ENCODE measurements at places on chromosomes 12 and 14.

- no peak for DNase-seq
These were observed 96.7 kb downstream of the NUBPL start for GRCh38 chr14:31657917-31658316.

- no peak for DNase-seq
These were observed 3.7 kb downstream of the NFKBIA start for GRCh38 chr14:35400648-35401421.

GRCh38 chr12:89542912-89543592, 17.2 kb upstream of the POC1B start:
- DNase-seq = peak; percentile 69

GRCh38 chr12:62625228-62625627, 158.6 kb downstream of the MON2 start:
- no peak for DNase-seq

DNA sequence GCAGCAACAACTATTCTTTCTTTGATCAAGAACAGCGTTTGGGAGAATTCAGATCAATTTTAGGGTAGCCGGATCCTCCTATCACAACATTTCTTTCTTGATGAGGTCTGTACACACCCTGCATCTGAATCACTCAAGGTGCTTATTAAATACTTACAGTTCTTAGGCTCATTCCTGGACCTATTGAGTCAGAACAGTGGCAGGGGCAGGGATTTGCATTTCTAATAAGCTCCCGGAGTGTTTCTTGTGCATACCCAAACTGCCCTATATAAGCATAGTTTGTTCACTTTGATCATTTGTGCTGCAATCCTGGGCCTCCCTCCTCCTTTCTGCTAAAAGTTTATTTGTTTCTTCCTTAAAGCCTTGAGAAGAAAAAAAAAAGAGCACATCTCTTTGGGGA, 80.5 kb upstream of the RPH3A start:
- no peak for DNase-seq

- no peak for DNase-seq
These were observed 586.9 kb downstream of the CCER1 start for GRCh38 chr12:90368081-90368480.

- DNase-seq = peak; percentile 71
These were observed 3.3 kb downstream of the NKX2-1 start for GRCh38 chr14:36516719-36517241.

GRCh38 chr14:61513986-61514830, 181.1 kb upstream of the HIF1A start:
- no peak for DNase-seq

DNA sequence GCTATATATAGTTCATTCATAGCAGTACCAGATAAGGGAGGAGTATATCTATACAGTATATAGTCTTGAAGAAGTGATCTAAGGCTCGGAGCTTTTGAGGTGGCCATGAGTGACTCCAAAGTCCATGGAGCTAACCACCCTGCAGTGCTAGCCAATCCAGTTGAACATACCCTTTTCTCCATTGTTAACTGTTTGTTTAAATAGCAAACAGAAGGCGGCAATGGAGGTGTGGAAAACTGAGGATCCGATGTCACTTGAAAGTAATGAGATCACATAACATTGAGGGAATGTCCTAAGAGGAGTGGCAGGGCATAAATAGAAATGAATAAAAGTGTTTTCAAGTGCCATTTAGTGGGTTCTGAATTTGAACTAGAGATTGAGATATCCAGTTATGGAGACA, 12.4 kb upstream of the SNAPC1 start:
- DNase-seq = peak; percentile 91

DNA sequence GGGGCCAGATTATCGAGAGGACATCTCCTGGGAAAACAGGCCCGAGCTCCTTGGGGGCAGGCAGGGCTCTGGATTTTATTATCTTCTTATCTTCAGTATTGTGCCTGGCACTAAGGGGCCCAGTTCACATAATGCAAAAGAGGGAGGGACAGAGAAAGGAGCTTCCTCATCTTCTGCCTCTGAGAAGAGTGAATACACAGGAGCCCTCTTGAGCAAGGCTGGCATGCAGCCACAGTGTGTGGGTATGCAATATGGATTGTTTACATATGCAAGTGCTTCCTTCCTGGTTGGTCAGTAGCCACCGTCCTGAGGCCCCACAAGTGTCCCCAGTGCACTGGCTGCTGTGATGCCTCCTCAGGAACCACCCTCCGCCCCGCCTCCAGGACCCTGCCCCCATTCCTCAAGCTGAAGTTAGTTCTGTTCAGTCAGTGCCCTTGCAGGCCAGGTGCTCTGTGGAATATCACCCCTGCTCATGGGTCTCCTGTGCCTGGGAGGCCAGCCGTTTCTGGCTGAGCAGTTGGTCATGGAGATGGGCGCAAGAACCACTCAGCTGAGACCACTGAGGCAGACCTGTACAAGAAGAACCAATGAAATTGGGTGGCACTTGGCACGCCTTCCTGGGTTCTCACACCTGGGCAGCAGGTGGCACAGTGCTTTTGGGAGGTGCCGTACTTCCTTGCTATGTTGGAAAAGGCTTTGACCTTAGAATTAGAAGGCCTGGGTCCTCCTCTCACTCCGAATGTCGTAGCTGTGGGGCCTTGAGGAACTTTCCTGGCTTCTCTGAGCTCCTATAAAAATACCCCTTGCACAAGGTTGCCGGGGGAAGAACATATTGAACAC, 35.1 kb upstream of the ACTN1 start:
- DNase-seq = peak; percentile 74

GRCh38 chr14:38016497-38016896, 191.2 kb upstream of the SSTR1 start:
- DNase-seq = no peak

- DNase-seq = no peak
These were observed 13.9 kb upstream of the NR4A1 start for GRCh38 chr12:52037248-52037861.

- peak; percentile 7 for DNase-seq
These were observed 141.1 kb downstream of the SLC41A2 start for GRCh38 chr12:104816845-104817503.

GRCh38 chr14:70114621-70115156, 74.1 kb downstream of the SLC8A3 start:
- DNase-seq = no peak

DNA sequence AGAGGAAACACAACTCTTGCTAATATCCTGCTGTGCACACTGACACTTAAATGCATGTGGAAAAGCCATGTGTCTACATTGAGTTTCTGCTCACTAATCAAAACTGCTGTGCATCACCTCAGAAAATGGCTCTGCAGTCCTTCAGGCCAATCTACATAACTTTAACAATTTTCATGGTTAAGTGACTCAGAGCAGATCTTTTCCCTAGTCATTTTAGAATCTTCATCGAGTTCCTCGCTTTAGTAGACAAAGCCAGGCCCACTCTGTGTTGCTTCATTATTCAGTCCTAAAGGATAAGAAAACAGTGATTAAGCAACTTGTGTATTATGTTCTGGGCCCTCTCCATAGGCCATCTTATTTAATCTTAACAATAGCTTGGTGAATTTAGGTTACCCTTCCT, 250.0 kb downstream of the KCNC2 start:
- DNase-seq = no peak

DNA sequence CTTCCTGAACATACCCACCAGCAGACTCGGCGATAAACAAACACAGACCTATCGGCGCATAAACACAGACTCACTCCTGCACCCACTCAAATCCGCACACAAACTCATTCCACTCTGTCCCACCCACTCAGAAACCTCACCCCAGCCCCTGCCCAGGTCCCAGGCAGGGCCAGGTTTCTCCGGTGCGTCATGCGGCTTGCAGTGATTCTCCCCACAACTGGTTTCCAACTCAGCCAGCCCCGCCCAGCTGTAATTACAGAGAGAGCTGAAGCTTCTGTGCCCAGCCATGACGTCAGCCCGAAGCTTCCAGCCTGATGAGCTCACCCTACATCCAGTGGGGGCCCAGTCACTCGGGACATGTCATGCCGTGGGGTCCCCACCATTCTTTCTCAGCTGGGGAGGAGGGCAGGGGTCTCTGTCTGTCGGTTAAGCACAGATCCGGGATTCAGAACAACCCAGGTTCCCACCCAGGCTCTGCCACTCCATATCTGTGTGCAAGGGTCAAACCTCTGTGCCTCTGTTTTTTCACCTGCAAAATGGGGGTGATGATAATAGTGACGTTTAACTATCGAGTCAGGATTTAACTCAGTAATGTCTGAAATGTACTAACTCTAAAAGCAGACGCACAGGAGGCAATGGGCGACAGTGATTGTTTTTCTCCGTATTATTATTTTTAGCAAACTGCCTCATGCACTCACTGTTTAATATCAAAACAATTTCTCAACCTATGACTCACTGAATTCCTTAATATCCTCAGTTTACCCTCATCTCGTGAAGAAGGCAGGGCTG, 2.3 kb upstream of the HSPB8 start:
- DNase-seq = peak; percentile 61

- DNase-seq = no peak
These were observed 236.7 kb downstream of the MDGA2 start for GRCh38 chr14:47438650-47439140.

DNA sequence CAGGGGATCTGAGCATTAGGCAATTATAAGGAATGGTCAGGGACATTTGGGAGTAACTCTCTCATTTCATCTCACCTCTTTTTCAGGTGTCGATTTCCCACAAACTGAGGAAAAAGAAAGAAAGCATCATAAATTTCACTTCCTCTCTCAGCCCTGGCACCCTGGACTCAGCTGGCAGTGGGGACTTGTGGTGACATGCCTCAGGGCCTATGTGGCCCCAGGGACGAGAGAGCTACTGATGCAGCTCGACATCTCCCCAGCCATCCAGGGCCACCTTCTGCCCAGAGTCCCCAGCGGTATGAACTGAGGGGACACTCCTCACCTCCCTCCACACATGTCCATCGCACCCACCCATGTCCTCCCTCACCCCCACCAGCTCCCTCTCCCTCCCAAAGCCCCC, 11.7 kb downstream of the TNFRSF1A start:
- DNase-seq = no peak

- DNase-seq = no peak
These were observed 10.7 kb downstream of the AGAP2 start for GRCh38 chr12:57727758-57728395.

DNA sequence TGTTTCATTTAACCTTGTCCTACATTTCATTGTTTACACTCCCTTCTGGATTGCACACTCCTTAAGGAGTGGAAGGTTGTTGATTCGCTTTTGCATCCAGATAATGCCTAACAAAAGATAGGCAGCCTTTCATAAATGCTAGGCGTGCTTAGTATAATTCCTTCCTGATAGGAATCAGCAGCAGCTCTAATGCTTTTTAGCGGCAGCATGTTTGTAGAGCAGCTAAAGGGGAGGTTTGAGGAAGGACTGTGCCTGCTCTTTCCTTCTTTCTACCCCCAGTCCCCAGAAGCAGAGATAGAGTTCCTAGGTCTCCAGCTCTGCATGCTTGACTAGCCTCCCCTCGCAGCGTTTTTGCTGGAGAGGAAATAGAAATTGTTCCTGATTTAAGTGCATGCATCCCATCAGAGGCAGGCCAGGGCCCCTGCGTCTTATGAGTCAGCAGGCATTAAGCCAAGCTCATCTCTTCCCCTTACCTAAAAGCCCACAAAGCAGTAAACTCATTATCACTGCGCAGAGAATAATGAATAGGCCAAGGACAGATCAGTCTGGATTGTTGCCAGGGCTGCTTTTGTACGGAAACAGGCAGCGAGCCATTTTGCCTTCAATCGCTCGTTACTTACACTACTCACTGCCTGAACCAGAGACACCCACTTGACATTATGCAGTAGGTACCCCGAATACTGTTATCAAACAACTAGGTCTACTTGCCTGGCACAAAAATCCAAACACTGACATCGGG, 14.0 kb upstream of the TBPL2 start:
- peak; percentile 85 for DNase-seq

DNA sequence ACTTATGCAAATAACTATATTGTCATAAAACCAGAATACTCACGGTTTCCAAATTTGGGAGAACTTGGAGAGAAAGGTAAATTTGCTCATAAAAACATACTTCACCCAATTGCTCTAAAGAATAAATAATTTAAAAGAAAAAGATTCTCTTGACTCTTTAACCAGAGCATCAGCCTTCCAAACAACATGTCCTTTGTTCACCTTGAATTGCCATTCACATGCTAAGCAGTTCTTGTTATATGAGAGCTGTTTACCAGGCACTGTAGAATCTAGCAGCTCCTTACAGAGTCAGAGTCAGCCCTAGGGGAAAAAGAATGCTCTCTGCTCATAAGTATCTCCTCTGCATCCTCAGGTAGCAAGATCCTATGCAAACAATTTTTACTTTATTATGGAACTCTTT, 10.2 kb downstream of the SLCO1A2 start:
- DNase-seq = no peak

- DNase-seq = no peak
These were observed 248.6 kb downstream of the EGLN3 start for GRCh38 chr14:33702293-33702692.

- no peak for DNase-seq
These were observed 120.8 kb downstream of the PPHLN1 start for GRCh38 chr12:42446761-42447160.

DNA sequence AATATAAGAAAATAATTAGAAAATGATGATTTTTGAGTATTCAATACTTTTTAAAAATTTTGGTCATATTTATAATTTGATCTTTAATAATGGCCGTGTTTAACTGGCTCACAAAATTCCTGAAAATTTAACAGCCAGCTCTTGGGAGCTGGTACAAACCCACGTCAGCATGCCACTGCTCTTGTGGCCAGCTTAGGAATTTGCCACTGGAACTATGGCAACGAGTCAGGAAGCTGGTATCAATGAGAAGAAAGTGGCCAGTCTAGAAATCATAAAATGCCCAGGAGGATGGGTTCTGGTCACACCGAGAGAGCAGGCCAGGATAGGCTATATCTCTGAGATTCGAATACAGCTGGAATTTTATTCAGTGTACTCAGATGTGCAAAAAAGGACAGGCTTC, 72.2 kb upstream of the PLEKHG3 start:
- no peak for DNase-seq

GRCh38 chr14:89424241-89424640, 7.2 kb upstream of the FOXN3 start:
- DNase-seq = peak; percentile 26

DNA sequence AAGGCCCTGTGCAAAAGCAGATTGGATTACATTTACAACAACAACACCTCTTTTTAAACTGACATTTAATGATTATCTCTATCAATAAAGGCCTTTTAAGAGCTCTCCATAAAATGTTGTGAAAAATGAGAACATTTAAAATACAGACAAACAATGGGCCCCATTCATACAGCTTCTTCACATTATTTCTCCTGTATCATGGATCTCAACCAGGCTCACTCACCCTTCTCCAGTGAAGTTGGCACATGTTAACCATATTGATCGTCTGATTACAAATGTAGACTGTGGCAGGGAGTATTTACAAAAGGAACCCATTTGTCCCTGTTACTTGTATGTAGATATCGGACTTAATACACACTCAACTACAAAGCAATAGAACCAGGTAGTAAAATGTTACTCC, 220.2 kb upstream of the BTG1 start:
- DNase-seq = no peak

DNA sequence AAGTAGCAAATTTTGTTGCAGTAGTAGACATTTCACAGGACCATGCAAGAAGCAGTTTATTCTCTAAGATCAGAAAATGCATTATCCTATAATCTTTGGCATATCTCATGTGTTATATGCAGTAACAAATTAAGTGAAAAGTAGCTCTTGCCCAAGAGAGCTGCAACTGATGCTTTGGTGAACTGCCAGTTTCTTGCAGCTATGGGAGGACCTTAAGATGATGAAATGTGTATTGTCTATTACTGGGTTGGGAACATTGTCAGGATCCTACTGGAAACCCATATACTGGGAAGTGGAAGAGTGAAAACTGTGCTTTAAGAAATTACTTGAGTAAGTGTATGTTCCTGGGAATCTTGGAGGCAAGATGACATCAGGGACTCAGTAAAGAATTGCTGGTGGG, 238.8 kb downstream of the DACT1 start:
- DNase-seq = no peak

GRCh38 chr12:116654226-116654743, 83.6 kb downstream of the SPRING1 start:
- DNase-seq = no peak

All from NCI-H510A treated with DMSO at 0.1 percent for 48 hours (cell line).